ENCODE measurements at places on chromosomes 11 and 22.

GRCh38 chr11:78277314-78277994 lies 88.7 kb downstream of the USP35 start:
- DNase-seq: no peak

- DNase-seq: no peak
Observed at GRCh38 chr11:62406034-62406433, 12.8 kb upstream of the SCGB1A1 start.

- no peak for DNase-seq
Observed at GRCh38 chr22:19127329-19128008, 3.6 kb upstream of the TSSK2 start.

DNA sequence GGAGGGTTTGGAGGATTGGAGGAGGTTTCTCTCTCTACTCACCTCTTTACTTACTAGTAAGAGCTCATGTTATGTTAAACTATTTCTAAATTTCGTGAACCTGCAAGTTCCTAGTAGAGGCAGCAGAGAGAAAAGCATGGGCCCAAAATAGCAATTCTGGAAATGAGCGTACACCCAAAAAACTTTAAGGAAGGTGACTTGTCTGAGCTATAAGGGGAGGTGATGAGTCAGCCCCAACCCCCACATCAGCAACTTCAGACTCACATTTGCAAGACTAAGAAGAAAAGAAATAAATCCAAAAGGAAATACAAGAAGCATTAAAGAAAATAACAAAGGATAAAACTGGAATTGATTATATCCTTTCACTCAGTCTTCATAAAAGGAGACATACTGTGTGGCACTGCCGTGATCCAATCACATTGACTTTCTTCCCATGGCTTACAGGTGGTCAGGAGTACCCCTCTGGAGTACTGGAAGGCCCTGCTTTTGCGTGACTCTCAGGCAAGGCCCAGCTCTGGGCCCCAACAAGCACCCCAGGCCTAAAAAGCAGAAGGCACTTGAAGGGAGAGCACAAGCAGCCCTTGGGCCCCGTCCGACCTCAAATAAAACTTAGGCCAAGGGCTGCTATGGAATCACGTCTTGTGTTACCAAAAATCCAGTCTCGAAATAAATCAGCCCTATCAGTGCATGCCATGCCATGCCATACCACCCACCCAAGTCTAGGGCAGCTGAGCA lies 14.3 kb downstream of the PACSIN2 start:
- no peak for DNase-seq

DNA sequence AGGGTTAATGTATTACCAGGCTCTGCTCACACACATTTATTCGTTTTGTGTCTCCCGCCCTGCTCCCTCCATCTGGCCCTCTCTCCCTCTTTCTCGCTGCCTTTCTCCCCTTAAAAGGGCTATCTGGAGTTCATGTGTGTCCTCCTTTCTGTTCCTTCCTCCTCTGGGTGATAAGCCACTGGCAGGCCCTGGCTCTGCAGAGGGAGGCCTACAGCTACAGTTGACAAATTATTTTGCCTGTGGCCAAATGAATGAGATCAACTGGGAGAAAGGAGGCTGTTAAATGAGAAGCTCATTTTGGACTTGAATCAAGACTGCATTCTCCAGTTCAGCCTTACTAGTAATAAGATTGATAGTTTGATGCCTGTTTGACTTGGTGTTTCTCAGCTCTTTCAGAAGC lies 17.5 kb upstream of the OPCML start:
- DNase-seq: no peak

DNA sequence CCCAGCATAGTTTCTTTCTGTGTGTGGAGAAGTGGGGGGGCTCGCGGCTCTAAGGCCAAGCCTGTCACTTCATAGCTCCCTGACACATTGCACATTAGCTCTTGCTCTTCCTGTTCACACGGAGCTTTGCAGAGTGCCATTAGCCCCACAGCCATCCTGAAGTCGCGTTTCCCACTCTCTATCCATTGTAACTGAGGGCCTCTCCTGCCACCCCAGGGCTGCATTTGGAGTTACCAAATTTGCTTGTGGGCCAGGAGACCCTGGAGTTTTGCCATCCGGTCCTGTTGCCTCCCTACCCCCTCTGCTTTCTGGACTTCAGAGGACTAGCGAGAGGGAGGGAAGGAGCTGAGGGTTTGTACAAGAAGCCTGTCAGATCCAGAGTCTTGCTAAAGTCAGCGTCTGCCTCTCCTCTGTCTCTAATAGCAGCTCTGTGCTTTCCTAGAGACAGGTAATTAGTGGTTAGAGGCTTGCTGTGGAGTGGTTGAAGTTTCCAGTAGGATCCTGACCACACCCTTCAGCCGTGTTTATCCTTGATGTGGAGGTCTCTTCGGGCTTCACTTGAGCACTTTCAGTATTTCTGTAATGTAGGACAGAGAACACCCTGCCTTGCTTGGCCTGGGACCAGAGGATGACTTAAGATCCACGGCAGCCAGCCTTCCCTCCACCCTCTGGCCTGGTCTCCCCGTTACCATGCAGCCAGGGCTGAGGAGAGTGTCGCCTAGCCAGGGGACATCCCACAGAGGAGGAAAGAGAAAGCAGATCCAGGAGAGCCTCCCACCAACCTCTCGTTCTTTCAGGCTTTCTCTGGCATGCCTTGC lies 14.1 kb downstream of the DCPS start:
- no peak for DNase-seq

- no peak for DNase-seq
Observed at GRCh38 chr11:122436188-122436555, 219.3 kb upstream of the UBASH3B start.

DNA sequence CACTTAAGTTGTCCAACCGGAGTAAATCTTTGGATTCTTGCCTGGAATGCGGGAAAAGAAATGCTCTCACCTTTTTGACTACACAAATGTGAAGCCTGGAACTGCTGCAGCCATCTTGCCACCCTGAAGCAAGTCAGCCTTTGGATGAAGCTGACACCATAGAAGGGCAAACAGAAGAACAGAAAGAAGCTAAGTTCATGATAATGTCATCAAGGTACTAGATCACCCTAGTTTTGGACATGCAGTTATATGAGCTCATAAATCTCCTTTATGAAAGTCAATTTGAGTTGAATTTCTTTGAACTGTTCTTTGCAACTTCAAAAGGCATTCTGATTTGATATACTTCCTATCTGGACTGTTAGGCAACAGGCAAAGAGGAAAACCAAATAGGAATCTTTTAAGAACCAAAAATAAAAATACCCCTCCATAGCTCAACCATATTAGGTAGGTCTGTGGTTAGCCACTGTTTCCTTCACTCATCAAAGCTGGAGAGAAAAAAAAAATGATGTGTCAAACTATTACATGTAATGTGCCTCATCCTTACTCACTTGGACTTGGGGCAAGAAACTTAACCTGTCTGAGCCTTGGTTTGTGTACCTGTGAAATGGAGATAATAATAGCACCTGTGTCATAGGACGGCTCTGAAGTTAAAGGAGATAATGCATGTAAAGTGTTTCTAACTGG lies 91.9 kb downstream of the WT1 start:
- DNase-seq: no peak

GRCh38 chr11:118226296-118226695 lies 1.5 kb upstream of the JAML start:
- no peak for DNase-seq

DNA sequence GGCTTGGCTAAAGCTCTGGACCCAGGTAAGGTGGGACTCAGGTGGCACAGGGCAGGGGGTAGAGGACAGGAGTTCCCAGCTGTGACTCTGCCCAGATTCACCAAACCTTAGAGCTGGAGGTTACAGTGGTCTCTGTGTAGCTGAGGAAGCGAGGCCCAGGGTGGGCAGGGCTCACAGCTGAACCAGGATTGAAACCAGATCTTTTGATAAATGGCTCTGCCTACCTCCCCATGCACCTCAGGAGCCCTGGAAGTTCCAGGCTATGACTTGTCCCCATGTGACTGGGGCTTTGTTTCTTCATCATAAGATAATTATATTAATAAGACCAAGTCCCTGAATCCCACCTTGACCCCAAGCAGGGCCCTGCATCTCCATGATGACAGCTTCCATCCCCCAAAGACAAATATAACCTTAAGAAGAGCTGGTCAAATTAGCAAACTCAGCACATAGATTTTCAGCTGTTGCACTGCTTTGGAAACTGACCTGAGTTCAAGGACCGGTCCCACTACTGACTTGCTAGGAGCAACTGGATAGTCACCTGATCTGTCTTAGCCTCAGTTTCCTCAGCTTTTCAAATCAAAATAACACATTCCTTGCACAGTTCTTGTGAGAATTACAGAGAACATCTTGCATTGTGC lies 21.3 kb upstream of the TSKU start:
- no peak for DNase-seq

- DNase-seq: peak; percentile 28
Observed at GRCh38 chr22:28674121-28674563, 5.5 kb downstream of the TTC28 start.

DNA sequence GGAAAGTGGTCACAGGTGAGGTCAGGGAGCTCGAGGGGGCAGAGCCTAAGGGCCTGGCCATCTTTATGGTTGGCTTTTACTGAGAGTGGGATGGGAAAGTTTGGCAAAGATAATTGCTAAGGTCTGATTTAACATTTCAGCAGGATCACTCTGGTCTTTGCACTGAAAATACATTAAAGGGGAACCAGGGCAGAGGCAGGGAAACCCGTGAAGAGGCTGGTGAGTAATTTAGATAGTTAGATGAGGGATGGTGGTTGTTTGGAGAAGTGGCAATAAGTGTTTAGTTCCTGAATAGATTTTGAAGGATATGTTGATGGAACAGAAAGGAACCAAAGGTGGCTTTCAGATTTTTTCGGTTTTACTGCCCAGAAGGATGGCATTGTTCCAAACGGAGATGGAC lies 50.8 kb downstream of the SCN3B start:
- no peak for DNase-seq

GRCh38 chr11:2914455-2915195 lies 14.6 kb downstream of the PHLDA2 start:
- no peak for DNase-seq

- no peak for DNase-seq
Observed at GRCh38 chr22:44410451-44410991, 87.5 kb downstream of the RTL6 start.

DNA sequence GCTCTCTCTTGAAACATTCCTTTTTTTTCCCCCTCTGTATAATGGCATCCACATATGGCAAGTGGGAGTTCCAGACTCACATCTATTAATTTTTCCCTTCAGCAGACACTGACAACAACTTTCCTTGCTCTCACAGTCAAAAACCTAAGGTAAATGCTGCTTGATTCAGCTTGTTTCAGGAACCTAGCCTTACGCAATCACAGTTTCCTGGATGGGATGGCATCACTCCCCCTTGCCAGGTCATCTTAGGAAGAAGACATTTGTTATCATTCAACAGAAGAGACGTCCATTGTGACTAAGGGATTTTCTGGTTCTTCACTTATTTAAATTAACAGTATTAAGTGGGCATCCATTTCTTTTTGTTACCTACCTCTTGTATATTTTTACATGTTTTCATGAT lies 112.0 kb upstream of the PDGFD start:
- DNase-seq: no peak

DNA sequence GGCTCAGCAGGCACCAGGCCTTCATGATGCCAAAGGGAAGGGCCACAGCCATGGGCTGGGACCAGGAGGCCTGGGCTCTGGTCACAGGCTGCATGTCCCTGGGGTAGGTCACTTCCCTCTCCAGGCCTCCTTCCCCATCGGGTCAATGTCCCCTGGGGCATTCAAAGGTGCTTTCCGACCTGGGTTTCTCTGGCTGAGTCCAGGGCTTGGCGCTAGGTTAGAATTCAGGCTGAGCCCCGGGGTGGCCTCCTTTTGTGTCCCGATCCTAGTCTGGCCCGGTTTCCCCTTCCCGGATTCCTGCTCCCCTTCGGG lies 12.2 kb downstream of the MAFF start:
- DNase-seq: no peak

GRCh38 chr11:56533054-56533740 lies 9.9 kb downstream of the OR5M11 start:
- DNase-seq: no peak

DNA sequence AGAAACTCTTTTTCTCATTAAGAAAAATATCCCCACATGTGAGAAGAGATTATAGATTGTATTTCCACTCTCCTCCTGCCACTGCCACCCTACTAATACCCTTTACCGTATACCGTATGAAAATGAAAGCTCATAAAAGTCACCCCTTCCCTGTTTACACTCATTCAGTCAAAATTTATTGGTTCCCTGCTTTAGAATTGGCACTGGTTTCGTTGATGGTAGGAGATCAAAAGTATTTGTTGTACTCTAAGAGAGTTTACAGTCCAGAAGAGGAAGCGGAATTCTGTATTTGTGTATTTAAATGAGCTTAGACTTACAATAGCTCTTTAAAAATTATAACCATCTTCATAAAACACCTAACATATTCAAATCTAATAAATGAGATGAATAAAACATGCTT lies 68.2 kb downstream of the BBOX1 start:
- no peak for DNase-seq

- DNase-seq: no peak
Observed at GRCh38 chr11:36012455-36012854, 68.6 kb downstream of the LDLRAD3 start.

DNA sequence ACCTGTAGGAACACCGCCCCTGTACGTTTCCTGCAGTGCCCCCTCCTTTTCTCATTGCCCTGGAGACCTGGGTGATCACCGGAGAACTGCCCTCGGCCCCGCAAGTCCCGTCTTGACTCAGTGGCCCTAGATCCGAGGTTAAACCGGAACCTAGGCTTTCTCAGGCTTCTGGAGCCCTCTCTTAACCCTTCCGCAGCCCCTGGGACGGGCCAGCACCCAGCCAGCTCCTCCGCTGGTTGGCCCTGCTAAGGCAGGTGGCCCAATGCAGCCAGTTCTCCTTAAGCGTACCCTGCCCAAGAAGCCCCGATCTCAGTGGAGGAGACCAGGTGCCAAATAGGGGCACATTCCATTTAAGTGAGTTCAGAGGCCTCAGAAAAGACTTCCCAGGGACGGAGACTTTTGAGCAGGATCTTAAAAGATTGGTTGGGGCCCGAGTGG lies 776 bp downstream of the NLRX1 start:
- peak; percentile 6 for DNase-seq

DNA sequence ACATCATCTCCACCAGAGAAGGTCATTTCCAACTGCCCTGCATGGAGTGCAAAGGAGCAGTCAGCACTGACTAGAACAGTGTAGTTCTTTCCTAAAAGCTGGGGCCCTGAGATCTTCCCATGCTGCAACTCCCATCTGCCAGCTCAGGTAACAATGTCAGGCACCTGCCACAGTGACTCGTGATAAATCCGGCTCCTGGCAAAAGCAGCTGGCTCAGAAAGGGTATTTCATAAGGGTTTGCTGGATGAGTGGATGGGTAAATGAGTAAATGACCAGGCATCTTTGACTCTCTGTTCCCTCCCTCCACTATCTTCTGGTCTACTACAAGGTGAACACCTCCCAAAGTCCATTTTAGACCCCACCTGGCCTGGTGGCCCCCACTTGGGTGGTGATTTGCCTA lies 403.6 kb downstream of the NXPE2 start:
- no peak for DNase-seq

- DNase-seq: no peak
Observed at GRCh38 chr22:28812516-28812915, 12.1 kb upstream of the XBP1 start.

GRCh38 chr11:12598330-12599256 lies 75.6 kb upstream of the TEAD1 start:
- no peak for DNase-seq

GRCh38 chr11:36490026-36490806 lies 19.9 kb downstream of the TRAF6 start:
- no peak for DNase-seq

All from non-pigmented ciliary epithelial cell (primary cell).